T-helper 22 cell (primary cell): ENCODE measurements at places on chromosomes 2 and 18.

- DNase-seq, result no peak
These were observed 389.9 kb downstream of the SOX11 start for GRCh38 chr2:6081955-6082624.

GRCh38 chr2:156867201-156867600, 390.3 kb upstream of the GALNT5 start:
- DNase-seq, result no peak

DNA sequence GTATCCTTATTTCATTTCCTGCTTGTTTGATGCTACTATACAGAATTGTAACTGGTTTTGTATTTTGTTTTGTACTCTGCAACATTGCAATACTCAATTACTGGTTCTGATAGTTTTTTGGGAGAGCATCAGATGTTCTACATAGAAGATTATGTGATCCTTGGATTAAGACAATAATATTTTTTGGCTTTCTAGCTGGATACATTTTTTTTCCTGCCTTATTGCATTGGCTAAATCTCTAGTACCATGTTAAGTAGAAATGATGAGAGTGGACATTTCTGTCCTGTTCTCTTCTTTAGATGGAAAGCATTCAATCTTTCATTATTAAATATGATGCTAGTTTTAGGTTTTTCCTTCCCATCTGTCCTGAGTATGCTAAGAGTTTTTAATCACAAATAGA, 523.5 kb downstream of the ARHGAP15 start:
- no peak for DNase-seq

GRCh38 chr2:105793196-105793975, 48.7 kb downstream of the NCK2 start:
- DNase-seq, result no peak

- DNase-seq, result no peak
These were observed 3.9 kb upstream of the DLX1 start for GRCh38 chr2:172081221-172082022.

DNA sequence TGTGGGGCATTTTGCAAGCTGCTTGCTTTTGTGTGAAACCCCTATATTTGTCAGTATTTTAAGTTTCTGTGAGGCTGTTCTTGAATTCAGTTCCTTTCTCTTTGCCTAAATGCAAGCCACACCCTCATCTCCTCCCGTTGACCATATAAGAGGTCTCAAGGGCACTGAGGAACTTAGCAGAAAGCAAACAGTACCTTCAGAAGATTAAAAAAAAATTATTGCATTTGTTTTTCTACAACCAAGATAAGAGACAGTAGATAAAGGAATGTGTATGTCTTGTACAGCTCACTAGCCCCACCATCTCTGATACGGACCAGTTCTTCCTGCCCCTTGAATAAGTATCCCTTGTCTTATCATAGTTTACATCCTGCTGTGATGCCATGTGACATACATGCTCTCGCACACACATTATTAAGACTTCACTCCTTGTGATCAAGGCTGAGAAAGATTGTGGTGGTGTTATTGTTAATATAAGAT, 64.2 kb downstream of the NPAS2 start:
- DNase-seq, result no peak

GRCh38 chr2:110973262-110973661, 147.5 kb upstream of the BCL2L11 start:
- DNase-seq, result no peak

DNA sequence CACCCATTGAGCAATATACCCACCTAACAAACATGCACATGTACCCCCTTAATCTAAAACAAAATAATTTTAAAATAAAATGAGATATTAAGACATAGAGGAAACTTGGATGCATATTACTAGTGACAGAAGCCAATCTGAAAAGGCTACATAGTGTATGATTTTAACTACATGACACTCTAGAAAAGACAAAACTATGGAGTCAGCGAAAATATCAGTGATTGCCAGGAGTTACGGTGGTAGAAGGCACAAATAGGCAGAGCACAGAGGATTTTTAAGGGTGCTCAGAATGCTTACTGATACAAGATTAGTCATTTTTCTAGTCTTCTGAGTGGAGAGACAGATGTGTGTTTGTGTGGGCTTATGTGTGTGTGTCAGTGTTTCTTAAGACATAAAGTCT, 656.6 kb downstream of the NR4A2 start:
- no peak for DNase-seq

DNA sequence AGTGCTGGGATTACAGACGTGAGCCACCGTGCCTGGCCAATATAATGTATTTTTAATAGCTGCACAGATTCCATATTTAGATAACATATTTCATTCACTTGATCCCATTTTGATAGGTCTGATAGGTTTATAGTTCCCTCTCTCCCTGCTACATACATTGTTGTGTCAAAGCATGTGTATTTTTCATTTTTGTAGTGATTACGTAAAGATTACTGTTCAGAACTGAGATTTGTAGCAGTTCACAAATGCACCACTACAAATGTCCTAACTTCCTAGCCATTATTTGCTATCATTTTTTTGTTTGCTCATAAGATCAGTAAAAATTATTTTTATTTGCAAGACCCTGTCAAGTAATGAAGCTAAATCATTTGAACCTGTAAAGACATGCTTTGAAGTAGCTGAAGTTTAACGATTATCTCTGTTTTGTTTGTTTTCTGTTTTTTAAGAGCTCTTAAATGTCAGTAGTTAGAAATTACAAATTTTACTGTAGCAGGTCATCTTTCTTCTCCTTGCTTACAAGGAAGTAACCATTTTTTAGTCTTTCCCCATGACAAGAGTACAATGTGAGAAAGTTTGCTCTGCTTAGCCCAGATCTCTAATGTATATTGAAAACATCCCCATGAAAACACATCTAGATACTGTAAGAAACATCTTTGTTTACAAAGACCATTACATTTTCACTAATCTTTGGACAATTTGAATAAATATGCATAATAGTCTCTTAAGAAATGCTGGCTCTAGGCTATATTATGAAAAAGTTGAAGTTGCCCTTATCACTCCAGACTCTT, 54.1 kb downstream of the EML4 start:
- DNase-seq, result no peak

DNA sequence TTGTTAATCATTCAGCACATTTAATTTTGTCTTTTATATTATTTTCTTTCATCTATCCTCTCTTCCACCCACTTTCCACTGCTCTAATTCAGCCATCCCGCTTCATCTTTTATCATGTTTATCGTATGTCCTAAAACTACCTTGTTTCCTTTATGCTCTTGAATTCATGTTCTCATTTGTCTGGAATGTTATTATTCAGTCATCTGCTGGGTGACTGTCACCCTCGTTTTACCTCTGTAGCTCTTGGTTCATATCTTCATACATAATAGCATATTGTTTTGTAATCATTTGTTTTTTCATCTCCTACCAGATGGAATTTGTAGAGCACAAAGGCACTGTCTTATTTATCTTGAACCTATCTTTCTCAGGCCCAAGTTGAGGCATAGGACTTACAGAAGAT, 37.0 kb downstream of the SMCHD1 start:
- no peak for DNase-seq

DNA sequence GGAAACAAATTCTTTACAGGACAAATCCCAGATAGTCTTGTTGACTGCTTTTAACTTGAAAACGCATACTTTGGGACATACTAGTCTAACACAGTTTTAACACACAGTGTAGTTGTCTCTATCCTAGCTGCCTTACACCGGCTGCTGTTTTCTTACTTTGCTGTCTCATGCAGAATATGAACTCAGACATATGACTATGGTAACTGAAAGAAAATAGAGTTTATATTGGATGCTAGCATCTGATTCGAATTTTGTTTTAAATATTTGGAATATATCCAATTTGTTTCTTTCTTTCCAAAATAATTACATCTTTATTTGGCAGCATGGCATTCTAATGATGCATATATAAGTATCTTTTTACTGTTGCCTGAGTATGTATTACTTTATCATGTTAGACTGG, 69.8 kb downstream of the ANKRD12 start:
- no peak for DNase-seq

GRCh38 chr2:17515652-17516051, 2.6 kb downstream of the RAD51AP2 start:
- DNase-seq, result no peak

DNA sequence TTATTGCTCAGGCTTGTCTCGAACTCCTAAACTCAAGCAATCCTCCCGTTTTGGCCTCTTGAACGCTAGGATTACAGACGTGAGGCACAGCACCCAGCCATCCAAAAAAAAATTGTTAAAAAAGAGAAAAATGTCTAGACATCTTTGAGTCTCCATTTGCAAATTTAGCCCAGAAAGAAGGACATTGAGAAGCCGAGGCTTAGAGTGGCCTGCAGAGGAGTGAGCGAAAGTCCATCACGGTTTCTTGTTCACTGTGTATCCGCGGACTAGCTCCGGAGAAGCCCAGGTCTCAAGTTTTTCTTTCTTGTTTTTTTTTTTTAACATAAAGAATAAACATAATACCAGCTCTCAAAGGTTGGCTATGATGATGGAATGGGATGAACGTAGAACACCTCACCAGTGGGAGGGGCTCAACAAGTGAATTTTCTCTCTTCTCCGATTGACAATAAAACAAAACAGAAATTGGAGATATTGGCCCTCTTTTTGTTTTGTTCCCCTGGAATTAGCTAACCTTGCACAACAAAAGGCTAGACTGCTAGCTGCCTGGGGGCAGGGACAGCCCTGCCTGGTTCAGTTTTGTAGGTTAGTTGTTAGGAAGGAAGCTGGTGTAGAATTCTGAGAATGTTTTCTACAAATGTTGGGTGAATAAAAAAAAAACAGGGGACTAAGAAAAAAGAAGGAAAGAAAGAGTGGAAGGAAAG, 163.4 kb downstream of the MYCN start:
- no peak for DNase-seq

DNA sequence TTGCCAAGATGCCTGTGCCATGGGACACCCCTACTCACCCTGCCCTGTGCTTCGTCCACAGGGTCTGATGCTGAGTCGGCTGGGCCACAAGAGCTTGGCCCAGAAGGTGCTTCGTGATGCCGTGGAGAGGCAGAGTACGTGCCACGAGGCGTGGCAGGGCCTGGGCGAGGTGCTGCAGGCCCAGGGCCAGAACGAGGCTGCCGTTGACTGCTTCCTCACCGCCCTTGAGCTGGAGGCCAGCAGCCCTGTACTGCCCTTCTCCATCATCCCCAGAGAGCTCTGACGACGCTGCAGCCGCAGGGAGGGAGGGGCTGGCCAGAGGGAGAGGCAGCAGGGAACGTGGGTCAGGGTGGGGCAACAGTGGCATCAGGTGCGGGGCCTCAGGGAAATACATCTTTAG, 81.5 kb downstream of the STPG4 start:
- DNase-seq, result no peak

DNA sequence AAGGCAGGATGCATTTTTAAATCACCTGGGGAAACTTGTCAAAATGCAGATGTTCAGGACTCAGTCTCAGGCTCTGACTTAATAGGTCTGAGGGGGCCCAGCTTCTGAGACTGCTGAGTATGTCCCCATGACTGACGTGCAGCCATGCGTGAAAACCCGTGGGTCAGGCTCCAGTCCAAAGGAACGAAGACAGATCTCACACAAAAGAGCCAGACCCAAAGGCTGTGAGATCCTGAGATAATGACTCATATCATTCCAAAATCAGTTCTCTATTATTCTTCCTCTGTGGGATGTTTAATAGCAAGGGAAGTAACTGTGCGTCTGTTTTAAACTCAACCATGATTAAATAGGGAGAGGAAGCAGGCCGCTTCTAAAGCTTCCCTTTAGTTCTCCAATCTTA, 107.4 kb upstream of the ACAA2 start:
- no peak for DNase-seq

DNA sequence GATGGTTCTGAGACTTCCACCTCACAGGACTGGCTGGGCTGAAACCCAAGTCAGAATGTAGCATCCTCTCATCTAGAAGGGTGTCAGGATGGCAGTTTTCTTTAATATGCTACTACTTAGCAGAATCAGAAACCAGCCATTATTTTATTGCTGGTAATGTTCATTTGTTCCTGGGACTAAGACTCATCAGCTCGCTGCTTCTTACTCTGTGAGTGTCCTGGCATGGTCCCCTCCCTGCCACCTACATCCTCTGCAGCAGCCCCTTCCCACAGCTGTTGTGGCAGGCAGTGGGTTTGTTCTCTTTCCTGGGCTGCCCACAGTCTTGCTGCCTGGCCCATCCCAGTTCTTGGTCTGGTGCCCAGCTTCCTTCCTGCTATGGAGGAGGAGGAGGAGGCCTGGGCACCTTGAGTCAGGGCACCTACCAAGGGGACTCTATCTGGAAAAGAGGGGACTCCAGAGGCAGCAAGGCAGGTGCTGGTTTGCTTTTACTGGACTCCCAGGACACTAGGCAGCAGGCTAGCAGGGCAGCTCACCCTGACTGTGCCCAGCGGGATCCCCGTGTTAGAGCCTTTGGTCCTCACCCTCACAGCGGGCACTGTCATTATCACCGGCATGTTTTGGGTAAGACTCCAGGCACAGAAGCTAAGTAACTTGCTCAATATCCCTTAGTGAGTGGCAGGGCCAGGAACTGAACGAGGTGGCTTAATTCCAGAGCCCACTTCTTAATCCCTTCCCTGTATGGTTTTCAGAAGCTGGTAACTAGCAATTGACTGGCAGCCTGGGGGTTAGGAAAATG, 62.1 kb downstream of the LRRFIP1 start:
- DNase-seq, result no peak

GRCh38 chr2:84713441-84713840, 167.4 kb downstream of the TRABD2A start:
- DNase-seq, result no peak

- no peak for DNase-seq
These were observed 847 bp downstream of the HOXD8 start for GRCh38 chr2:176130147-176130956.

- no peak for DNase-seq
These were observed 71.4 kb upstream of the SPOPL start for GRCh38 chr2:138430181-138430580.

DNA sequence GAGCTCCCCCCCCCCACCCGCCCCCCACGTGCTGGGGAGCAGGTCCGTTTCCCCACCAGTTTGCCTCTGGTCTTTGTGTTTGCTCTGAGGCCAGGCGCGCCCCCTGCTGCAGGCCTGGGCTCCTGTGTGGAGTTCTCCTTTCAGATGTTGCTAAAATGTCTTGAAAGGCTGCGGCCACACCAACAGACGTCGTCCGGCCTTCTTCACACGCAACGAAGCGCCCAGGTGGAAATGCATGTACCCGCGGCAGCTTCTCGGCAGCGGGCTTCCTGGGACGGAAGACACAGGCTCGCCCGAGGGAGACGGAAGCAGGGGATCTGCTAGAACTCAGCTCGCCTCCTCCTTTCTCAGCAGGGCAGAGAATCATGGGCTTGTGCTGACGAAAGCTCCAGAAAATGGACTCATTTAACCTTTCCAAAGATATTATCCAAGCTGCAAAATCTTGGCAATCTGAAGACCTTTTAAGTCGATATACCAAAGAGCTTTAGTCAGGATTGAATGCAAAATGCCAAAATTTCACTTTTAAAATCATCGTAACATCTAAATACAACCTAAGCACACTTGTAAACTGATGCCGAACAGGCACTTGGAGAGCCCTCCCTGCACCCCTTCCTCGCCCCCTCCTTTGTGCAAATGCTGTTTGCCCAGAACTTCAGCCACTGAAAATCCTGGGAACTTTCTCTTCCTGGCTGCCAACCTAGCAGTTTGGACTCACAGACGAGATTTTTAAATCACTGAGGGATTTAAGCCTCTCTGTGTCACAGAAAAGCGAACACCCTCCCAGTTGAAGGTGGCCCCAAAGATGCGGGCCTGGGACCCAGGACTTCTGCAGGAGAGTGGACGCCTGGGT, 125.5 kb upstream of the ZNF516 start:
- DNase-seq, result no peak

- DNase-seq, result no peak
These were observed 776.0 kb downstream of the DCC start for GRCh38 chr18:53115876-53116585.
